ENCODE measurements at places on chromosomes 4 and X.

DNA sequence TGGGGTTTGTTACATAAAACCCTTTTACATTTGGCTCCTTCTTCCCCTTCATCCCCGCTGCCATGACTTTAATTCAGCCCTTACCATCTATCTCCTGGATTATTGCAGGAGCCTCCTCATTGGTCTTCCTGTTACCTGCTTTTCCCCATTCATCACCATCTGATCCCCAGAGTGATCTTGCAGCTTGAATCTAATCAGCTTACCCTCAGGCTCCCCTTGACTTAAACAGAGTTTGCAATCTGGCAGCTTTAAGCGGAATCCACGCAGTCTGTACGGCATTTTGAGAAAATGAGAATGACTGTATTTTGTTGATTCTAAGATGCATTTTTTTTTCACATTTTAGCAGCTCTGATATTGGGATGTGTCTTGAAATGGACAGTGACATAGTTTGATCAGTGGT is 14.9 kb upstream of the PPEF1 start:
- no peak for DNase-seq

- no peak for DNase-seq
Observed at GRCh38 chrX:37320541-37321203, 28.5 kb upstream of the PRRG1 start.

DNA sequence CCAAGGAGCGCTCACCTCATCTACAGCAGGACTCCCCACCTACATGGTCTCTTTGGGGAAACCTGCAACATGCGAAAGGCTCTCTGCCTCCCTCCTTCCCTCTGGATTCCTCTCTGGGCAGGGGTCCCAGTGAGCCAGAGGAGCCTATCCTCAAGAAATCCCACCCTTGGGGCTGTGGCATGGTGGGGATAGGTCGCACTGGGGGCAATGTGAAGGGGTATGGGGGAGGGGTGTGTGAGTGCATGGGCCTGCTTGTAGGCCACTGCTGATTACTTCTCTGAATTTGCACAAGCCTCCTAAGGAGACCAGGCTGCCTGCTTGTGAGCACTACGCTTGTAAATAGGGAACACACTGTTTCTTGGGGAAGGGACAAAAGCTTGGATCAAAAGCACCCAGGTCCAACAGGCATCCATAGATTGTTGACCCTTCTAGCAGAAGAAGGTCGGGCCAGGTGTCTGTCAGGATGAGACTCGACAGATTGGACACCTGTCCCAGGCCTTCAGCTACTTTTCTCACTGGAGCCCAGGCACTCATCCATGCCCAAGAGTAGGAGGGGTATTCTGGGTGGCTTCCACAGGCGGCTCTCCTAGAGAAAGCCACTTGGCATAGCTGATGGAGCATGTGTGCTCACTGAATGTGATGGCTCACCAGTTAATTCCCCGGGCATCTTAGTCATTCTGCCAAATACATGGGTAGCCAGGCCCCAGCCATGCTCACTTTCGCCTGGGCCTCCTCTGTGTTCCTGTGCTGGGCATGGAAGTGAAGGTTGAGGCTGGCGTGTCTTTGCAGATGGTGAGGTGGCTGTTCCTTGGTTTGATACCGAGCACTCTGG is 75.0 kb downstream of the NBDY start:
- DNase-seq: no peak

DNA sequence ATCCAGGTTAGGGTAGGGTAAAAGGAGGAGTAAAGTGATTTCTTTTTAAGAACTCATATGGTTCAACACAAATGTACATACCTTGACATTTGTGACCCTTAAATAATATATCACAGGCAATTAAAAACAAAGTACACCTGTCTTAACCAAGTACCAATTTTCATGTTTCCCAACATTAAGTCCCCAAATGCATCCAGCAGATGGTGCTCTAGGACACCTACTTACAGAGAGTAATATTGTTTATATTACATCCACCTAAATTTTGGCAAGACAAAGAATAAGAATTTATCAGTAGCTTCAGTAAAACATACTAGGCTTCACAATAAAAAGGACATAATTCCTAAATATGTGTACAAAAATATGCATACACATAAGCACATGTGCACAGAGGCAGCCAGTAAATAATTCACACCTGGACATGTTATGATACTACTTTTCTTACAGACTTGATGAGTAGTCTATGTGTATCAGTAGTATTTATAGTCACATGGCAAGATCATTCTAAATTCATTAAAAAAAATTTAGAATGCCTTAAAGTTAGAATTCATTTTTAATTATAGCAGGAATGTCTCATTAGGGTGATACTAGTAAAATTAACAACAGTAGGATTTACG is 219.7 kb downstream of the DCLK2 start:
- DNase-seq: no peak

- DNase-seq: no peak
Observed at GRCh38 chr4:111501946-111502345, 643.3 kb upstream of the FAM241A start.

DNA sequence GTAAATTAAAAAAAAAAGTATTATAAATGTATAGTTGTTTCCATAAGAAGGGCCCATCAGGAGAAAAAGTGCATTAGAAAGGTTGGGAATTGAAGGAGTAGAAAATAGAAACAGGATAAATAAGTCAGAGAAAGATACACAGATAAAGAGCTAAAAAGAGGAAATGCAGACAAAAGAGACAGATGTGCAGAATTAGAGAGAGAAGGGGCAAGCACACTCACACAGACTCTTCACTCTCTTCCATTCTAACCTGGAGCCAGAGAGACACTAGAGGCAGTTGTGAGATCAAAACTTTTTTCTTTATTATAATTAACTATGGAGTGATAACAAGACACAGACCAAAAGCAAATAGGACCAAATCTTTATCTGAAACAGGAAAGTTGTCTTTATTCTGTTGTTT is 134.1 kb downstream of the CEP135 start:
- DNase-seq: no peak

- DNase-seq: peak; percentile 12
Observed at GRCh38 chrX:118644378-118644777, 83.0 kb upstream of the IL13RA1 start.

GRCh38 chrX:19807414-19807813 is 80.0 kb downstream of the SH3KBP1 start:
- DNase-seq: no peak

Measured in HuH-7.5 (cell line).